Amygdala (tissue), 56 donors: ENCODE measurements at places on chromosomes 12 and 14.
A peak's percentile ranks its signal among the peaks of the same experiment; 100 is the strongest.

- no peak for DNase-seq
These were observed 2.1 kb downstream of the RAB15 start for GRCh38 chr14:64970041-64970440.

DNA sequence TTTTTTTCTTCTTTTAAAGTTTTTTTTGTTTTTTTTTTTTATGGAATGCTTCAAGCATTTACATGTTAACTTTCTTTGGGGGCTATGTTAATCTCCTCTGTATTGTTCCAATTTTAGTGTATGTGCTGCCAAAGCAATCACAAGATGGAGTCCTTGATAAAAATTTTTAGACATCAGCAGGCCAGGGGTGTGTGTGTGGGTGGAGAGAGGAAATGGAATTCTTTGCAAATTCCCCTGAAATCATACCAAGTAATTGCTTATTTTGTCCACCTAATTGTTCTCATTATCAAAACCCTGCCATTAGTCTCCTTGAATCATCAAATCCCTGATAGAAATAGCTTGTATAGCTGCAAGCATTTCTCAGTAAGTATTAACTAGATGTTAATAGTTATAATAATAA is 21.7 kb downstream of the RNF212B start:
- DNase-seq = no peak

DNA sequence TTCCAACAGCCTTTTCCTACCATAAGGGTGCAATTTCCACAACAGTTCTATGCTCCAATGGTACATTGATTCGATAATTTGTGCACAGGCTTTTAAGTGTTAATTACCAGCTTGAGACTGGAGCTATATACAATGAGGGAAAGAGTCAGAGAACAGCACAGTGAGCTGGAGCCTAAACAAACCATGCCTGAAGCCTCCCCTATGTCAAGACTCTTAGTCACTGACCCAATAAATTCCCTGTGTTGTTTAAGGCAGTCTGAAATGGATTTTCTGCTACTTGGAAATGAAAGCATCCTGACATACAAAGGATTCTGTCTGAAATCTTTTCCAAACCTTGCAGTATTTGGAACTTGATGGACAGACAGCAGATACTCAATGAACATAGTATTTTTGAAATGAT is 149.0 kb downstream of the EFCAB11 start:
- no peak for DNase-seq

GRCh38 chr14:105043641-105044040 is 21.6 kb downstream of the GPR132 start:
- DNase-seq = no peak

DNA sequence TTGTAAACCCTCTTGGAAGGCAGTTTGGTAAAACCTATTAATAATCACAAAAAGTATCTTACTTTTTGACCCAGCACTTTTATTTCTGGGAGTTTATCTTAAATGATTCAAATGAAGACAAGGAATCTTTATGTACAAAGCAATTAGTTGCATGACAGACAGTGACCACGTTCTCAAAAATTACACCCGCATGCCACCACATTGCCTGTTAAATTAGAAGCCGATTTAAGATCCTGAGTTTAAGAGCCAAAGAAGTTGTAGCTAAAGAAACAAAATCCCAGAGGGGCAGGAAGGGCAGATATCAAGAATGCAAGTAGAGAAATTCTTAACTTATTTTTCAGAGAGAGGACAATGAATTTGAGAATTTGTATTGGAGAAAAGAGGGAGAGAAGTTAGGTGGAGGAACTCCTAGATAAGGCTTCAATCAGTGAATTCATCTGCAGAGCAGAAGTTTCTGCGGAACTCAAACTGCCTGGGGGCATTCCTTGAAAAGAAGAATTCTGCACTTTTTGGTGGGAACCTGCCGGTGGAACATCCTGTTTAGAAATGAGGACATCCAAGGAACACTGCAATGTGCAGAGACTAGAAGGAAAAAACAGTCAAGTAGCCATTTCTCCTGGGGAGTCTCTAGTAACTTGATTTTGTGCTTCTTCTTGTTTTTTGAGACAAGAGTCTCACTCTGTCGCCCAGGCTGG is 1.1 kb upstream of the RIOX1 start:
- DNase-seq = no peak

GRCh38 chr14:44379292-44379977 is 127.6 kb downstream of the FSCB start:
- no peak for DNase-seq

DNA sequence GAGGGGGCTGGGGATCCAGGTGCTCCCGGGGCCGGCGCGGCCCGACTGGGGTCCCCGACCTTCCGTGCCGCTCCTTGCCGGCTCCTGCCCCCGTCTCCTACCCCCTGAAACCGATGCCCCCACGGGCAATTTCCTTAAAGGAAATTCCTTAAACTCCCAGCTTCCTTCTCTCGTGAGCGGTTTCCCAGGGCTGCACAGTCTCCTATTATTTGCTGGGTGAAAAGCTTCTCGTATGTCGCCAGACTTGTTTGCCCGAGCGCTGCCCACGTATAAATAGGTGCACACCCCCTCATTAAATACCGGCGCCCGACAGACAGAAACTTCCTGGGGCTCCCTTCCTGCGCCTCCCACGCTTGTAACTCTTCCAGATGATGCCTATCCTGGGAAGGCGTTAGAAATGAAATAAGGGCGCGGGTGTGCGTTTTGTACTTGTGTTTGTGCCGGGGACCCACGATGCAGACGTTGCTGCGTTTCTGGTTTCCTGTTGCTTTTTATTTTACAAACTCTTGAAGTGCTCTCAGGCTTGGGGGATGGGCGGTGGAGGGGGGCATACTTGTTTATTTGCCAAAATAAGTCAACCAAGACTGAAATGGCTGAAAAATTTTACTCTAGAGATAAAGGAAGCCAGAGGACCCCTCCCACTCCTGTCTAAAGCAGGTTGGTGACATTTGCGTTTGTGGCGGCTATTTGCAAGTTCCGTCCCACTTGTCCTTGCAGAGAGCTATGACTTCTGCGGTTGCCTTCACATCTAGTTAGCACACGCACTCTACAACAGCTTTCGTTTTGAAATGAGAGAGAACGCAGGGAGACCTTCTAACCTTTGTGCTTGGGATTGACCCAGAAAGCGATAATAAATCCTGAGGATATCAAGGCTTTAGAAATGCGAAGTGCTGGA is 1.0 kb downstream of the HIP1R start:
- DNase-seq = peak; percentile 33

DNA sequence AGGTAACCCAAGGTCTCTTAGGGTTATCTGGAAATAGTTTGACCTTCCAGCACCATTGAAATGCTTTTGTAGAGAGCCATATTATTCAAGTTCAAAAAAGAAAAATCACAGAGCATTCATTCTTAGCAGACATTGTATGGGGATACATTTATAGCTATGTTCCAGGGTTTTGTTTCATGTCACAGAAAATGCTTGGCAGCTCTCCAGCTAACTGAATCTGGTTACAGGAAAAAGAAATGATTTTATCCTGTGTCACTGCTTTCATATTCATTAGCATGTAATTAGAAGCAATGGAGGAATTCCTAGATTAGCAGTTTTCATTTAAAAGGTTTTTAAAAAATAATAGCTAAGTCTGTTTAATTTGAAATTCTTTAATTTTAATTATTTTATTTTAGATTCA is 78.9 kb downstream of the SNAPC1 start:
- no peak for DNase-seq

- DNase-seq = no peak
These were observed 1206.5 kb upstream of the FLRT2 start for GRCh38 chr14:84323450-84323849.

DNA sequence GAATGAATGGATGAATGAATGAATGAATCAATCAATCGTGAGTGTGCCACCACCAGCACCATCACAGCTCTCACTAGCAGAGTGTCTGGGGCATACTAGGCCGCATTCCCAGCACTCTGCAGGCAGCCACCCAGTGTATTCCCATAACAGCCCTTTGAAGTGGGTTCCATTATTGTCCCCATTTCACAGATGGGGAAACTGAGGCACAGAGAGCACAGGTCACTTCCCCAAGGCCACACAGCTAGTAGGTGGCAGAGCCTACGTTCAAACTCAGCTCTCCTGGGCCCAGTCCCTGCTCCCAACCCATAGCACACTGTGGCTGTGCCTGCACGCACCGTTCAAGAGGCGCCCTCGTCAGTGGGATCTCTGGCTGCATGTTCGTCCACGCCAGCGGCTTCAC is 88.1 kb downstream of the RFLNA start:
- no peak for DNase-seq

DNA sequence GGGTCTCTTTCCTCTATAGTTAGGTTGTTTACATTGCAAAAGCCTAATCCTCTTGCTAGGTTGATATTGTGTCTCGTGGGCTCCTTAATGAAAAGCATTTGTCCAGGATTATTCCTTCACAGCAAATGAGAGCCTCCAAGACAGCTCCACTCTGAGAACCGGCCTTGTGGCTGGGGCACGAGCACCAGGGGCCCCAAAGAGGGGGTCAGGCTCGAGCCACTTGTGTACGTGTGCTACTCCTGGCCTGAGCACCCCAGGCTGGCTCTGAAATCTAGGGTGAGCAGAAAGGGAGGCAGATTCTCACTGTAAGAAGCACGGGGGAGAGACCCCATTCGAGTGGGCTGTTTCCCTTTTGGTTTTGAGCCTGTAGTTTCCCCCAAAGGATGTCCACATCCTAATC is 45.0 kb upstream of the FZD10 start:
- no peak for DNase-seq

DNA sequence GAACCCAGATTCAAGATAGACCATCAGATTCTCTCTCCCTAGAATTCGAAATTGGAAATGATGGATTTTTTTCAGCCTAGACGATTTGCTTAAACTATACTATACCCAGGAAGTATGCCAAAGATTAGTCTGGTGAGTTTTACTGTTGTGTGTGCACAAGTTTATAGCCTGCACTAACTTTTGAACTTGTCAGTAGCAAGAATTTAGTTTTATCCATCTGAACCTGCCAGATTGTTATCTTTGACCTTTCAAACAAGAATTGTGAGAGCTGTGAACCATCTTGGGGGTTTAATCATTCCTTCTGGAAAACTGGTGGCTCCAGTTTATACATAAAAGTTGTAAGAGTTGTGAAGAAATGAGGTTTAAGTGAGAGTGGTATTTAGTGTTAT is 243.5 kb upstream of the DAAM1 start:
- DNase-seq = no peak

GRCh38 chr14:79567306-79567705 is 644.0 kb downstream of the DIO2 start:
- no peak for DNase-seq

DNA sequence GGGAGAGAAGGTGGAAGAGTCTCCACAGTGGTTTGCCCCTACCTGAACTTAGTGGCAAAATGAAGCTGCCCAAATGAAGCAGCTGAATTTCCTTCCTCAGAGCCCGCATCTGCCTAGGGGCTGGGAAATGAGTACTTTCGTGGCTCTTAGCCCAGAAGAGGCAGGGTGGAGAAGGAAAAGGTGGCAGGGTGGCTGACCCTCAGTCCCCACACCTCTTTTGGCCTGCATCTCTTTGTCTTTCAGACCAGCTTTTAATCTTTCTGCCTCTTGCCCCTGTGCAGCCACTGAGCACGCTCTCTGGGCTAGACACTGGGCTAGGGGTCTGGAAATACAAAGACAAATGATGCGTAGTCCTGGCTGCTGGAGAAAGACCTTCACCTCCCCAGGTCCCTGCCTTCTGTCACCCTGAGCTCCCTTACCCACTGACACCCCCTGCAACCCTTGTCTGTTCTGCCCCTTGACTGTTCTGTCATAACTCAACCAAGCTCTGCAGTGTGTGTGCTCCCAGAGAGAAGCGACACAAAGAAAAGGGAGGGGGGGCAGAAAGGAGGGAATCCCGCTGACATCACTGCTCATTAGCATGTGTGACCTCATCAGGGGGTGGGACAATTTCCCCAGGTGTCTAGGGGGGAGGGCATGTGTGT is 371 bp upstream of the REM2 start:
- peak; percentile 14 for DNase-seq

DNA sequence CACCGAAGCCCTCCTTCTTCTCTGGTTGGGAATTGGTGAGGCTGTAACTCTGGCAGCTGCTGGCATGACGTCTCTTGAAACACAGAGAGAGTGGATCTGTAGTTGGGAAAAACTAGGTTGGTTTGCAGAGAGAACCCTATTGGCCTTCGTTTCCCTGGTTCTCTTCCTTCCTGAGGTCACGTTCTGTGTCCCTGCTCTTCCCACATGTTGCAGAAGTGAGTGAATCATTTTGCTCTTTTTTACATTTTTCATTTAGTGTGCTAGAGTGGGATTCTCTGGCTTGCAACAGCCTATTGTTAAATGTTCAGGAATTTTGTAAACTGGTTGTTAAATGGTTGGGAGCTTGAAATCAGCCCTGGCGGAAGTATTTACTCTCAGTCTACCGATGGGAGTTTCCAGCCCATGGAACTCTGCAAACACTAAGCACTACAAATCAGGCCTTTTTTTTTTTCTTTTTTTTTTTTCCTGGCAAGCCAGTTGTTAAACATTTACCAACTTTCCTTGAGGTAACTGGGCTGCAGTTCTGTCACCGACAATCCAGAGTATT is 26.8 kb upstream of the CKAP4 start:
- DNase-seq = no peak

- no peak for DNase-seq
These were observed 150.3 kb downstream of the FOXN3 start for GRCh38 chr14:89266754-89267153.

GRCh38 chr14:75435473-75435872 is 7.7 kb downstream of the JDP2 start:
- DNase-seq = no peak

DNA sequence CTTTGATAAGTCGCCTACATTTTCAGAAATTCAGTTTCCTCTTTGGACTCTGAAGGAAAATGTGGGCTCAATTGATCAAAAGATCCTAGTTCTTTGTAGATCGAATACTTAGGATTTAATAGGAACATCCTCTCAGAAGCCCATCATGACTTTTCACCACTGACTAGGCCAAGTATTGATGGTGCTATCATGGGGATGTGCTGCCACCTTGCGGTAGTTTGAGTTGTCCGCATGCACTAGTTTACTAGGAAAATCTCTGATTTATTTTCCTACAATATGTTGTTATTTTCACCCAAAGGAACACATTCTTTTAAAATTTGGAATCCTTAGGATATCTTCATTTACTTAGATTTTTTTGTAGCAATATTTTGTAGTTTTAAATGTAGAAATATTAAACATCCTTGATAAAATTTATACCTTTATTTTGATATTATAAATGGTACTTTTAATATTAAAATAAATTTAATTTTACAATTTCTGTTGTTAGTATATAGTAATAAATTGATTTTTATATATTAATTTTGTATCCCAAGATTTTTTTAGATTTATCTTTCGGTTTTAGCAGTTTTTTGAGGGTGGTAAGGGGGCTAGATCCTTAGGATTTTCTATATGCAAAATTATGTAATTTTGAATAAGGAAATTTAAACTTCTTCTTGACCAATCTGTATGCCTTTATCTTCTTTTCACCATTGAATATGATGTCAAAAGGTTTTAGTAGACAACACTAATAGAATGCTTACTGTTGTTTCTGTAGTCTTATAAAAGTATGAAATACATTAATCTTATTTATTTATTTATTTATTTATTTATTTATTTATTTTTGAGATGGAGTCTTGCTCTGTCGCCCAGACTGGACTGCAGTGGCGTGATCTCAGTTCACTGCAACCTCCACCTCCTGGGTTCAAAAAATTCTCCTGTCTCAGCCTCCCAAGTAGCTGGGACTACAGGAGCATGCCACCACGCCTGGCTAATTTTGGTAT is 52.9 kb upstream of the OR9K2 start:
- DNase-seq = peak; percentile 39
